ENCODE measurements at places on chromosomes 3 and 15.

GRCh38 chr15:48103647-48104046, 17.1 kb upstream of the SLC24A5 start:
- no peak for DNase-seq

- peak; percentile 91 for DNase-seq
These were observed 50.7 kb upstream of the FOXB1 start for GRCh38 chr15:59953392-59953883.

- DNase-seq, result no peak
These were observed 79.7 kb downstream of the DZIP3 start for GRCh38 chr3:108669208-108669607.

DNA sequence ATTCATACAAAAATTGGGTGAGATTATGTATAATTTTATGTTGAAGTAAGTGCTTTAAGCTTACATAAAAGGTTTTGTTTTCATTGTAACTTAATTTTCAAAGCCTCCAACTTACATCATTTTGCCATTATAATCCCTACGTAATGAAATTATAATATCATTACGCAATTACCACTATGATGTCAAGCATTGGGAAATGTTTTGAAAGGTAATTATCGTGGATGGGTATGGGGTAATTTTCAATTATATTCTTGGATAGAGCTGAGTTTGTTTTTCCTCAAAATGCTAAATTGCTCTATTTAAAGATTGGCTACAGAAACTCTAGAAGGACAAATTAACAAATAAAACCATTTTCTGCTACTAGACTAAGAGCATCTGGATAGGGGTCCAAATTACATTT, 80.2 kb upstream of the FAM3D start:
- DNase-seq, result no peak

- DNase-seq, result no peak
These were observed 474.6 kb upstream of the TPRG1 start for GRCh38 chr3:188697127-188697526.

DNA sequence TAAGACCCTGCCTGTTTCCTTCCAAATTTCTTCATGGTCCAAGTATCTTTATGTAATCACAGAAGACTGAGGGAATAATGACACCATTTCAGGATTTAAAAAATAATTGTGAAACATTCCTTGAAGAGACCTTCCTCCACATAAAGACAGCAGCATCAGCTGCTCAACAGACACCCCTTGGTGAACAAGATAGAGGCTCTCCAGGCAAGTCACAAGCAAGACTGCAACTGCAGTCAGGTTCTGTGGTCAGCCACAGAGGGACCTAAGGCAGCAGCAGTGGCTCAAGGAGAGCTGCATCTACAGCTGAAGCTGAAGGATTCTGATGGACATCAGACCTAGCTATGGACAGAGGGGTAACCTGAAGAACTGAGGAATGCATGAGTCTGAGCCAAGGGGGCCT, 97.2 kb upstream of the C3orf80 start:
- DNase-seq, result no peak

- no peak for DNase-seq
These were observed 28.6 kb downstream of the EPHB1 start for GRCh38 chr3:134823679-134824078.

DNA sequence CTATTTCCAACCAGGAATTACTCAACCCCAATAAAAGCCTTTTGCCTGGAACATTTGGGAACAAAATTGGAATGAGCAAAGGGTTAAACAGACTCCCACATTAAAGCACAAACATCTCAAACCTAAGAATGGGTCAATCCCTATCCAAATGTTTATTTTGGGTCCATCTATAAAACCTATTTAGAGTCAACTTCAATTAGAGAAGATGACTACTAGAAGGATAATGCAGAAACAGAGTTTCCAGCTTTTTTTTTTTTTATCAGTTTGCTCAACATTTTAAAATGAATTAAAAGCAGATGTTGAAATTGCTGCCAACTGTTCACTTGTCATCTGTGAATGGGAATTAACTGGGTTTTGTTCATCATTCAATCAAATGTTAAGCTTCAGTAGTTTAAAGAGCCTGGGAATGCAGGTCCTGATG, 4.1 kb upstream of the TBC1D23 start:
- DNase-seq, result no peak

GRCh38 chr3:15172806-15173205, 33.2 kb upstream of the CAPN7 start:
- DNase-seq, result no peak

DNA sequence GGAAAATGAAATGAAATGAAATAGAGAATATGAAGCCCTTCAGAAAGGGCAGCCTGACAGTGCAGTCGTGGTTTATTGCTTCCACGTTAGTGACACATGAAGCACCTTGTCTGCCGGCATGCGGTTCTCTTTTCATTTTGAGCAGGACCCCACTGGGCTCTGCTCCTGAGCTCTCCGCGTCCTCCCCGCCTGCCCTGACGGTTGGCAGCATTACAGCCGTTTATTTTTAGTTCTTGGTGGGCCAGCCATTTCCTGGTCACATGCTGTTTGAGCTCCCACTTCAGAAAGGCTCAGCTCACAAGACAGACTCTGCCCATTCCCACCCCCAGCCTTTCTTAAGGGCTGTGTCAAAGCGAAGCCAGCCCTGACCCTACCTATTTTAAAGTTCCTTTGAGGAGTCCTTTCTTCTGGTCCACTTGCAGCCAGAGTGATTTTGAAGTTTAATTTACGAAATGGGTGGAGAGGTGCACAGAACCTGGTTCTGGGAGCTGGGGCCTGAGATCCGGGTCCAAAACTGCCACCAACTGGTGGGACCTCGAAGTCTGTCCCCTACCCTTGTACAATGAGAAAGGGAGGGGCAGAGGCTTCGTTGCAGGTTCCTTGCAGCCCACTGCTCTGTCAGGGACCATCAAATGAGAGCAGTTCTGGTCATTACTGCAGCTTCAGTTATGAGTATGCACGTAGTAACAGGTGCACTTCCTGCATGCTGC, 60.1 kb downstream of the MGLL start:
- DNase-seq, result no peak

DNA sequence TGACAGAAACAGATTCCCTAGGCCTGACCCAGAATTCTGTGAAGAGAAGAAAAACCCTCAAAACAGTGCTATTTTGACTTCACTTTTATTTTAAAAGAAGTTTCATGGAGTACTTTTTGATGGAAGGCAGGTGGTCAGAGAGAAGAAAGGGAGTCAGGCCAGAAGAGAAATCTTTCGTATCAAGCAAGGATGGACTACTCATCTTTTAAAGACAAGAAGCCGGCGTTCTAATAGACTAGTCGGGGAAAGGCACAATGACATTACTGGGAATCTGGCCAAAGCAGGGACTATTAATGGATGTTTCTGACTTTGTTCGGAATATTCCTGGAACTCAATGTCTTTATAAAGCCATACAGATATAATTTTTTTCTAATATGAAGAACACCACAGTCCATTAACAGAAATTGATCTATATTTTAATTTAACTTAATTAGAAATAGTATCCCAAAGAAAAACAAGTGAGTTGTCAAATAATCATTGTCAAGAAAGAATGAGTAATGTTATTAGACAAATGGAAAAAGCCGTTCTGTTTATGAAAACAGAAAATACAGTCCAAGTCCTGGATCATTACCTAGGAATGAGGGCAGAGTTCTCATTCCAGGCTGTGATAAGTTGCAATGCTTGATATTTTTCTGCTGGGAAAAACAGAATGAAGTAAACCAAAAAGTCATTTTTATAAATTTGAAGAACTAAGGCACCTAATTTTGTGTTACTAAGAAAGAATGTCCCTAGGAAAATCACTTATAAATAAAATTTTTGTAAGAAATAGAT, 23.7 kb upstream of the PCOLCE2 start:
- no peak for DNase-seq

- DNase-seq, result no peak
These were observed 999 bp downstream of the SQOR start for GRCh38 chr15:45635763-45636292.

DNA sequence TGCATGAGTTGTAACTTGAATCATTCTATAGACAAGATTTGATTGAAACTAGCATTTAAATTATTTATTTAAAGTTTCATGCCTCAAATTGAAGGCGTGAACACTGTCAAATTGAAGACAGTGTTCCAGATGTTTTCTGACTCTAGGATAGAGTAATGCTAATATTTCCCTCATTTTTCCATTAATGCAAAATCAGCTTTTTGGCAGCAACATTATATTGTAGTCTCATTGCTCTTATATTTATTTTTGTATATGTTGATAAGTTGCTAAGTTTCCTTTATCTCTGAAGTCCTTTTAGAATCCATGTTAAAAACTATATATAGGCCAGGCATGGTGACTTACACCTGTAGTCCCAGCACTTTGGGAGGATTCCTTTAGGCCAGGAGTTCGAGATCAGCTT, 4.8 kb downstream of the FANCI start:
- no peak for DNase-seq

DNA sequence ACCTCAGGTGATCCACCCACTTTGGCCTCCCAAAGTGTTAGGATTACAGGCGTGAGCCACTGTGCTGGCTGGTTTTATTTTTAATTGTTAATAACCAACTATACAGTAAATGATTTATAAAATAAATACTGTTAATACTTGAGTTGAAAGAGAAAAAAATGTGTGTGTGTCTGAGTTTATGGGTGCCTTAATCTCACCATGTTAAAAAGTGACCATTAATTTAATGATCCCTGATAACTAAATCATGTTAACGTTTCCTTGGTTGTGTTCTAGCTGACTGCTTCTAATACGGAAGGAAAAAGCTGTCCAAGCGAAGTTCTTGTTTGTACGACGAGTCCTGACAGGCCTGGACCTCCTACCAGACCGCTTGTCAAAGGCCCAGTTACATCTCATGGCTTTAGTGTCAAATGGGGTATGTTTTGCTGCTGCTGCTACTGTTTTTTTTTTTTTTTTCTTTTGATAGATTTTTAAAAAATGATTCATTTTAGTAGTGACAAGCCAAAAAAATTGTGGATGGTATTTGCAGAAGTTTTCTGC, 113.5 kb downstream of the GHSR start:
- DNase-seq, result no peak

GRCh38 chr3:22231061-22231460, 480.1 kb upstream of the ZNF385D start:
- DNase-seq, result no peak

Measured in NCI-H774 (cell line).